ENCODE measurements at places on chromosomes 3 and 15. TPM values are rescaled to one million over a fixed set of nuclear protein-coding genes. Genes with fewer than 3 reads are reported as not detected.

DNA sequence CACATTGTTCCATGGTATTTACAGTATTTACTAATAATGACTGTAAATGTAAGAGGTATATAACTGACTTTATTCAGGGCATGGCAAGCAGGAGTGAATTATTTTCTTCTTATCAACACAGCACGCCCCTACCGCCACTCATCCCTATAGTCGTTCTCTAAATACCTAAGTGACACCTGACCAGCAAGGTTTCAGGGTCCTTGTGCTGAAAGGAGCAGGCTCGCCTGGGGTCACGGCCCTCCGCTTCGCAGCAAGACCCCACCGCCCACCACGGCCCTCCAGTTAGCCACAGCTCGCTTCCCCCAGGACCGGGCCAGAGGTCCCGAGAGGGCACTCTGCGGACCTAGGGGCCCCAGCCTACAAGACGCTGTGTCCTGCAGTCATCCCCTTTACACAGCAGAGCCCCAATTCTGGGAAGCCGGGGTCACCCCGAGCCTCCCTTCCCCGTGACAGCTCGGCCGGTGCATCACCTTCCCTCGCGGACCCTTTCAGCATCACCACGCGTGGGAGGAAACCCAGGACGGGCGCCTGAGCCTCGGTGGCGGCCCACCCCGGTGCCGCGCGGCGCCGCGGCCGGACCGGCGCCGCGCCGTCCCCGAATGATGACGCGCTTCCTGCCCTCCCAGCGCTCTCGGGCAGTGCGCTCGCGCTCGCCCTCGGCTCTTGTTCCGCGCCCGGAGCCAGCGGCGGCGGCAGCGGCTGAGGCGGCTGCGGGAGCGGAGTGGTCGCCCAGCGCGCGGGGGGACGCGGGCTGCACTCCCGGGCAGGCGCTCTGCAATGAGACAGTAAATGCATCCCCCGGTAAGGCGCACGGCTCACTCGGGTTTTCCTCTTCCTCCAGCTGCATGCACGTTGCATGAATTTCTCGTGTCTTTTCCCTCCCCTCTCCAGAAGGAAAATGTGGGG lies 225.1 kb upstream of the C2CD4B start:
- H3K4me1 ChIP-seq = peaks cover 5% of the 10 kb centered on the region
- peak within 1 kb of the TSS; percentile 100 for H3K4me3 ChIP-seq
- H3K36me3 ChIP-seq = no peaks in the 10 kb centered on the region
- DNase-seq = no peak
- peaks cover 17% of the 10 kb centered on the region for H3K27me3 ChIP-seq
- H3K27ac ChIP-seq = peak within 1 kb of the TSS; percentile 94

DNA sequence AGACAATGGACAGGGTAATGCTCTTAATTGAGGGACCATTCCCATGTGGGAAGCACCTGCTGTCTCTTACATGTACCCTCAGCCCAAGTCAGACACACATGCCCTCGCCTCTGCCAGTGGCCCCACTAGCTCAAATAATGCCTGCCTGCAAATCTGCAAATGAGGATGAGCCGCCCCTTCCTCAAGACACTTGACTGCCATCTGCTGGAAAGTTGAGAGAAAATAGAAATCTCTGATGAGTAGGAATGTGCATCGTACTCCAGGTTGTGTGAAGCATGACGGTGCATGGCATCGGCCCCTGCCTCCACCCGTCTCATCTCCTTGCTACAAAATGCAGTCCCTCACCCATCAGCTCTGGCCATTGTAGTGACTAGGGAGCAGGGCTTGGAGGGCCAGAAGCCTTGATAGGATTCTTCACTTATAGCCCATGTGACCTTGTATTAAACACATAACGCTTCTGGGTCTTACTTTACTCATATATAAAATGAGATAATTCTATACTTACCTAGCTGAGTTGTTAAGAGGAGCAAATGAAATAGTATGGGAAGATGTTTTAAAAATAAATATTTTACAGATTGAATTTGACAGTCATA lies 6.3 kb upstream of the SCN5A start:
- H3K36me3 ChIP-seq = no peaks in the 10 kb centered on the region
- no peak overlapping the region for H3K4me3 ChIP-seq
- no peak overlapping the region for H3K27ac ChIP-seq
- peaks cover 2% of the 10 kb centered on the region for H3K27me3 ChIP-seq
- no peak for DNase-seq
- H3K4me1 ChIP-seq = no peaks in the 10 kb centered on the region

GRCh38 chr15:50774450-50774849 lies 8.9 kb upstream of the SPPL2A start:
- H3K36me3 ChIP-seq = no peaks in the 10 kb centered on the region
- no peaks in the 10 kb centered on the region for H3K27me3 ChIP-seq
- no peak for DNase-seq
- H3K4me3 ChIP-seq = no peak overlapping the region
- no peak overlapping the region for H3K27ac ChIP-seq

DNA sequence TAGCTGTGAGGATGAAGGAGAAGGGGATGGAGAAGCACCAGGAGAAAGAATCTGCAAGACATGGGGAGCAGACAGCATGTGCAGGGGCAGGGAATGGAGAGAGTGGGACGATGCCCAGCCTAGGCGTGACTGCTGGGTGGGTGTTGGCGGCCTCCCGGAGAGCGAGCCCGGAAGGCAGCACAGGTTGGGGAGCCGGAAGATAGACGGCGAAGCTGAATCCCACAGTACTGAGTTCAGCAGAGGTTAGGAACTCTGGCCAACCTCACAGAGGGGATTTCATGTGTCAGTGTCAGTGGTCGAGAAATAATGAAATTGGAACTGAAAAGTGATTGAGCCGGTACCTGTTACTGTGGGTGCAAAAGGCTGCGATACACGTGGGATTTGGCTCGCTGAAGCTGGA lies 55.2 kb downstream of the PXYLP1 start:
- no peak overlapping the region for H3K27ac ChIP-seq
- no peaks in the 10 kb centered on the region for H3K4me1 ChIP-seq
- no peaks in the 10 kb centered on the region for H3K27me3 ChIP-seq
- DNase-seq = no peak

CEP63 gene
- 30.5 TPM for total RNA-seq

CCDC13 gene
- total RNA-seq = 0.82 TPM

TERC gene
- total RNA-seq = 6.0 TPM
